ENCODE measurements at places on chromosomes 7 and 10.

DNA sequence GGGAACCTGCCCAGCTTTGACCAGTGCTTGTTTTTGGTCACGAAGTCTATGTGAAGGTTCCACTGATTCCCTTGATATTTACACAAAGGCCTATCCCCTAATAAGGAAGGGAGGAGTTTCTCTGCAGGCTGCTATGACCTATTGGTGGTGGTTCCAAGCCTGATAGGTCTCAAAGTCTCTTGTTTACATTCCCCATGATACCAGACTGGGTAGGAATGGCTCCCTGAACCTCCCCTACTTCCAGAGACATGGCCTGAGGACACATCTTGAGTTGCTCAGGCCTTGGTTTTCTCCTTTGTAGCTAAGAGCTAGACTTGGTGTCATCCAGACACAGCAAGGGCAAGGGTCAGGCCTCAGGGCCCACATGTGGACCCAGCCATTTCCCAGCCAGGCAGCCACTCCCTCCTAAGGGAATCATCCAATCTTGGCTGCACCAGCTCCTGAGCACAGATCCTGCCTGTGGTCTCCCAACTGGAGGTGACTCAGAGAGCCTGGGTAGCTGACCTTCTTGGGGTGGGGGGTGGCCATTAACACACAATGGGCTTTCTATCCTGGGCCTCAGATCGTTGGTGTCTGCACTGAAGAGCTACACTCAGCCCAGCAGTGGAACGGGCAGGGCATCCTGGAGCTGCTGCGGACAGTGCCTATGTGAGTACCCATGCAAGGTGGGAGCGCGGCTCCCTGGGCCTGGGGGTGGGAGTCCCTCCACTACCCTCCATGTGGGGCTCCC is 51.0 kb upstream of the TRIM8 start:
- no peak for DNase-seq

GRCh38 chr10:44397476-44398225 is 12.8 kb upstream of the CXCL12 start:
- DNase-seq: no peak

DNA sequence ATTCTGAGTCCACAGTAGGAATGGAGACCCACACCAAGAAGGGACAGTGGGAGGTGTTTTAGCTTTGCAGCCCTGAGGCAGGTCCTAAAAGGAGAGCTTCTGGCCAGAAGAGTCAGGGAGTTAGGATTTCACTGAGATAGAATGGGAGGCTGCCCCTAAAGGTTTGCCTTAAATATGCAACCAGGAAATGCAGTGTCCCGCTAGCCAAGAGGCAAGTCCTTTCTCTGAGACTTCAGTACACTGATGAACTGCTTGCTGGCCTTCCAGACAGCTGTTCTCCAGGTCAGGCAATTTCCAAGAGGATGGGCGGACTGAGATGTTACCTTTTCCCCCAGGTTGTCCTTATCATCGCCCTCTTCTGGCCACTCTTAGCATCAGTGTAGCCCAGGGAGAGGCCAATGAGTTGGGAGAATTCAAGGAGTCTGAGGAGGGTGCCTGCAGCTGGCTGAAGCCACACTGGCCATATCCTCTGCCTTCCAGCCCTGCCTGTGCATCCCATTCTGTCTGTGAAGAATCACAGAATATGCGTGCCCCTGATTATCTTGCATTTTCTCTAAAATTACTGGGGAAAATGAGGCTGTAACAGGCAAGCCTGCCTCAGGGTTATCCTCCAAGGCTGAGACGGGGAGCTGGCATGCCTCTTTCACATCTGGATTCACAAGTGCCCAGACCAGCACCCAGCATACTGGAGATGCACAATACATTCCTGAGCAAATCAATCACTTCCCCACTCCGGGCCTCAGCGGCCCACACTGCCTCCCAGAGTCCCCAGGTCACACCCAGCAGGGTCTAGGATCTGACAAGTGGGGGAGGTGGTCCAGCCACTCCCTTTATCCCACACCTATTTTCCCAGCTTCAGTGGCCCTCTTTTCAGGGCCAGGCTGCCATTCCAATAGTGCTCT is 2.4 kb downstream of the TLL2 start:
- no peak for DNase-seq

DNA sequence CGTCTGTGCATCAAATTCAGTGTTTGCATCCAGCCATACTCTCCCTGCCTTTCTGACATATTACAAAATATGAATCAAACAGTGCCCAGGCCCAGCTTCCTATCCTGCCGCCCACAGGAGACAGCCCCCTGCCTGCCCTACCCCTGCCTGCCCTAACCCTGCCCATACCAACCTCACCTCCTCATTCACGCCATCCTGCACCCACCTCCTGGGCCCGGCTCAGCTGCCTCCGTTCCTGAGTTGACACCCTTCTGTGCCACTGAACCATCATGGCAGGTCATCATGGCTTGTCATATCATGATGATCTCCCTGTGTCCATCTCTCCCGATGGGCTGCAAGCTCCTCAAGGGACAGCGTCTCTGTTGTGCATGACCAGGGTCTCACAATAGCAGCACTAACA is 72.3 kb downstream of the TNS3 start:
- DNase-seq: no peak

GRCh38 chr10:35388197-35388596 is 51.9 kb downstream of the CCNY start:
- no peak for DNase-seq

DNA sequence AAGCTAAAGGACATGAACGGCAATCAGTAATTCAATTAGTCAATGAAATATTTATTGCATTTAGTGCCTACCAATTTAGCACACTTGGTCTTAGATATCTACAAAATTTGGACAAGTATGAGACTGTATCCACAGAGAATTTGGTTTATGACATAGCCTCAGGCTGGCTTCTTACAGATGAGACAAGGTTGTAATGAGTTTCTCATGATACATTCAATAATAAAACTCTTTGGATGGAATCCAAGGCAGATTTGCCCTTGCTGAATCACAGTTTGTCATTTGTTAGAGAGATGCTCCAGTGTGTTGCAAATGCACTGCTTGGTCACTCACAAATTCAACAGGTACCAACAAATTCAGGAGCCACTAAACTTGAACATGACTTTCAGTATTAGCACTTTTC is 162.5 kb downstream of the GPR37 start:
- no peak for DNase-seq

DNA sequence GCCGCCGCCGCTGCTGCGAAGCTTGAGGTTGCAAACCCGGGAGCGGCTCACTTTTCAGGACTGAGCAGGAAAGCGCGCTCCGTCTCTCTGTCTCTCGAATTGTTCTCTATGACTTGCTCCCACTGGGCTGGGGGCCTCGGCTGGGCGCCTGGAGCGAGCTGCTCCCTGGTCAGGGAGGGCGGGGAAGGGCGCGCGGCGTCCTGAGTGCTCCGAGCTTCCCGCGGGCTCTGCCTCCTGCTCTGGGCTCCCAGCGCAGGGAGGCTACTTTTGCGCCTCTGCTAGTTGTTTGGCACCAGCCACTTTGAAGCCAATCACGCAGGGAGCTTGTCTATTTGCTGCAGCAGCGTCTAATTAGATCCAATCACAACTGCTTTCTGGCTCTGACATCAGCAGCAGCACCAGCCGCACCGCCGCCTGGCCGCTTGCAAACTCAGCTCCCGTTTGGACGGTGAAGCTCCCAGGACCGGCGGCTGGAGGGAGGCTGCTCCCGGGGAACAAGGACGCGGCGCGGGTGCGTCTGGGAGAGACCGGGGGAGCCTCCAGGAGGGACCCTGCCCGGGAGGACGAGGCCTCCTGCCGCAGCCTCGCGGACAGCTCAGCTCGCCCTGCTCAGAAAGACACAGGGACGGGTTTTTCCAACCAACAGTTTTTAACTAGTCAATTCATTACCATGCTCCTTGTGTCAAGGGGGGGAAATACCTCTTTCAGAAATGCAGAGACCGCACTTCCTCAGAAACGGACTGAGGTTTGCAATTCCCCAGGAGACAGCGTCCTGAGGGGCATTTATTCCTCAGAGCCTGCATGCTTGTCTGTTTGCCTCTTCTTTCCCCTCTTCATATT is at the start of gene ADARB2:
Gene ADARB2 (minus strand): TSS at position 304 of the 840 bp plus-strand sequence.
- no peak for DNase-seq
